ENCODE measurements at places on chromosomes 12 and 14.
A peak's percentile ranks its signal among the peaks of the same experiment; 100 is the strongest.

DNA sequence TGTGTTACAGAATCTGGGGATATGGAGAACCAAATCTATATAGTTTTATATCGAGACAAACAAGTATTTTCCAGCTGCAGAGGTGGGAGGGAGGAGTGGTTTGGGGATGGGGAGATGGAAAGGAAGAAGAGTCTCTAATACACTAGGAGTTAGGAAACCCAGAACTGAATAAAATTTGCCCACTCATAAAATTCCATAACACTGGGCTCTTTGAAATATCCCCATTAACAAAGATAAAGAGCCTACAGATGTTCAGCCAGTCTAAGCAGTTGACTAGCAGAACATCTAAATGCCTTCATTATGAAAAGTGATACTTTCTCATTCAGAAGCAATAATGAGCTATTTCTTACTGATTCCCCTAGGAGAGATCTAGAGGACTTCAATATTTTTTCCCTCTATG lies 151.7 kb upstream of the GZMB start:
- no peak for DNase-seq

DNA sequence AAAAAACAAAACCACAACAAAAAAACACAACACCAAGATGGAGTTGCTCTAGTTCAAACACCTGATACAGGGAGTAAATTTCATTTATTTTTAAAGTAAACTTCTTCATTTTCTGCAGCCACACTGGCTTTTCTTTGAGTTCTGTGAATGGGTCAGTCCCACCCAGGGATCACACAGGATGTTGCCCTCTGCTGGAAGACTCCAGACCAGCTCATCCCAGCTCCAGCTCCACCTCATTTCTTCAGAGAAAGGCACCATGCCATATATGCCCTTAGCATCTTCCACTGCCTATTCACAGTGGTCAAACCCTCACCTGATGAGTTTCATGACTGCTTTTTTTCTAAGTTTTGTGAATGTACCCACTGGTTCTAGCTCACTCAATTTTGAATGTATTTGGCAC lies 8.0 kb downstream of the GLIPR1 start:
- DNase-seq: peak; percentile 75

DNA sequence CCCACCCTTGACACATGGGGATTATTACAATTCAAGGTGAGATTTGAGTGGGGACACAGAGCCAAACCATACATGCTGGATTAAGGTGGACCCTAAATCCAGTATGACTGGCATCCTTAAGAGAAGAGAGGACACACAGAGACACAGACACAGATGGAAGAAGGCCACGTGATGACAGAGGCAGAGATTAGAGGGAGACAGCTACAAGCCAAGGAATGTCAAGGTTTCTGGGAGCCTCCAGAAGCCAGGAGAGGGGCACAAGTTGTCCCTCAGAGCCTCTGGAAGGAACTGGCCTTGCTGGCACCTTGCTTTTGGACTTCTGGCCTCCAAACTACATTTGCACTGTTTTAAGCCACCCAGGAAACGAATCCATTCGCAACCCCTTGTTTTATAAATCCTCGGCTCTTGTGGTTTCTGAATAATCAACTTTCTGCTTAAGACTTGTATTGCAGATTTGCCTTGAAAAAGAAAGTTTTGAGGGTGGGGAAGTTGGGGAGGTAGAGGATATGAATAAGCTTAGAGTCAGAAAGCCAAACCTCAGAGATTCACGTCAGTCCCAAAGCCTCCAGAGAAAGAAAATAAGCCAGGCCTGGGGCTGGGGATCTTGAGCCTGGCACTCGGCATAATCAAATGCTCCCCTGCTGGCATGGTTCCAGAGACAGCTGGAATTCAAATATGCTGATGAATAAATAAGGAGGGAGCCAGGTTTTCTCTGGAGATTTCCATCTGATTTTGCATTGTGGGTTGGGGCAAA lies 224.2 kb upstream of the PWP1 start:
- DNase-seq: peak; percentile 65

GRCh38 chr14:30925254-30925653 lies 50.9 kb downstream of the COCH start:
- no peak for DNase-seq

DNA sequence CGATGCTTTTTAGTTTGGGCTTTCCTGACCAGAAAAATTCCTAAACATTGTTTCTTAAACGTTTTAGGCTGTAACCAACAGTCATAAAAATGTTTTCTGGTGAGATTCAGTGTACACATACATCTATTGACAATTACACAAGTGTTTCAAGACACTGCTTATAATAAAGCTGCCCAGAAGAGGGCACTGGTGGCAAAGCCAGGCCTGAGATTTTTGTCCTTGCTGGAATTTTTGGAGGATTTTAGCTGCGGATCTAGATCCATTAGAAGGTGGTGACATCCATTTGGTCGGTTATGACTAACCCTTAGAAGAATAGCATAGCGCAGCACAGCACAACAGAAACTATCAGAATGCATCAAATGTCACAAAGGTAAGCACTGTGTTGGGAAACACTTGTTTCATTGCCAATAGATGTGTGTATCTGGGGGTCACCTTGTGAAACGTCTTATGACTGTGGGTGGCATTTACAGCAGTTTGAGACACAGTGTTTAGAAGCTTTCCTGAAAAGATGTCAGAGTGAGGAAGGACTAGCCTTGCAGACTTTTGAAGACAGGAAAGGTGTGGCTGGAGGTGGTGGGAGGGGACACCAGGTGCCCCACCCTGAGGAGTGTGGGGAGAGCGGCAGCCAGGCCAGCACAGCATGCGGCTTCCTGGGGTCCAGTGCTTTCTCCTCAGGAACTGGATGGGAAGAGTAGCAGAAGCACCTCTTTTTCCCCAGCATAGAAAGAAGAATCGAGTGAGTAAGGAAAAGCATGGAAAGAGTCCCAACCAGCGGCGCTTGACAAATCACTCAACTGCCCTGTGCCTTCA lies 54.7 kb upstream of the FKBP4 start:
- DNase-seq: peak; percentile 25

DNA sequence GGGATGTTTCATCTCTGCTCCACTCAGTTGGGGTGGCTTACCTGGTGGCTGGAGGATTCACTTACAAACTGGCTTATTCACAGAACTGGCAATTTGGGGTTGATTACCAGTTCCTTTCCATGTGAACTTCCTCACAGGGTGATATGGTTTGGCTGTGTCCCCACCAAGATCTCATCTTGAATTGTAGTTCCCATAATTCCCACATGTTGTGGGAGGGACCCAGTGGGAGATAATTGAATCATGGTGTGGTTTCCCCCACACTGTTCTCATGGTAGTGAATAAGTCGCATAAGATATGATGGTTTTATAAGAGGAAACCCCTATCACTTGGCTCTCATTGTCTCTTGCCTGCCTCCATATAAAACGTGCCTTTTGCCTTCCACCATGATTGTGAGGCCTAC lies 26.9 kb upstream of the IGF1 start:
- peak; percentile 55 for DNase-seq

GRCh38 chr12:89632778-89633177 lies 75.9 kb downstream of the ATP2B1 start:
- DNase-seq: no peak

- DNase-seq: no peak
Measured at GRCh38 chr14:91078095-91078737, 17.8 kb upstream of the RPS6KA5 start.

- peak; percentile 48 for DNase-seq
Measured at GRCh38 chr12:20369305-20370013, 1.1 kb downstream of the PDE3A start.

DNA sequence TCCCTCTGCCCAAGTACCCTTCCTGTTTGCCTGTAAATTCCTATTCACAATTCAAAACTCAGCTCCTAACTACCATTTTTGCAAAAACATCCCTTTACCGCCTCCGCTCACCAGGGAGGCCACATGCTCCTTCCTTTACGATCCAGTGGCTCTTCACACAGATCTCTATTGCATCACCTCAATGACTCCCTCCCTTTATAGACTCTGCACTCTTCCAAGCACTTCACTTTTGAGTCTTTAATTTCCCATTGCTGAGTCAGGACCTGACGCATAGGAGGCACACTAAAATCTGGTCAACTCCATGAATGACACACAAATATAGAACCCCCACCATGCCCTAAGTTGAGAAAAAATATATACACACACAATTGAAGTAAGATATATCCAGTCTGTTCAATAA lies 45.9 kb downstream of the PPP1R13B start:
- peak; percentile 79 for DNase-seq

DNA sequence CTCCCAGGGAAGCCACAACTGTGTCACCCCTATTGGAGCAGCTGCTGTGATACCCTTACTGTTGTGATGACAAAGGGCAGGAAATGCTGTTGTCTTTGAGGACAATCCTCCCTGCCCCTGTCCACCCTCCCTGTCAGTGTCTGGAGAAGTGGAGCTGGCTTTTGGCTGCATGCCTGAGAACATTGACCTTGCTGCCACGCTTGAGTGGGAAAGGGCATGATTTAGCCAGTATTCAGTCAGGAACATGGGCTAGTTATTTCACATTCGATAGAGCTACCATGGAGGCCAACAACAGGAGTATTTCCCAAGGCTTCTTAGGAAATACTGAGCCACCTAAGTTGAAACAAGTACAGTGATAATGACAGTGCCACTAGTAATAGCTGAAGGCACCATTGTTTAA lies 59.4 kb downstream of the MYRFL start:
- DNase-seq: no peak

DNA sequence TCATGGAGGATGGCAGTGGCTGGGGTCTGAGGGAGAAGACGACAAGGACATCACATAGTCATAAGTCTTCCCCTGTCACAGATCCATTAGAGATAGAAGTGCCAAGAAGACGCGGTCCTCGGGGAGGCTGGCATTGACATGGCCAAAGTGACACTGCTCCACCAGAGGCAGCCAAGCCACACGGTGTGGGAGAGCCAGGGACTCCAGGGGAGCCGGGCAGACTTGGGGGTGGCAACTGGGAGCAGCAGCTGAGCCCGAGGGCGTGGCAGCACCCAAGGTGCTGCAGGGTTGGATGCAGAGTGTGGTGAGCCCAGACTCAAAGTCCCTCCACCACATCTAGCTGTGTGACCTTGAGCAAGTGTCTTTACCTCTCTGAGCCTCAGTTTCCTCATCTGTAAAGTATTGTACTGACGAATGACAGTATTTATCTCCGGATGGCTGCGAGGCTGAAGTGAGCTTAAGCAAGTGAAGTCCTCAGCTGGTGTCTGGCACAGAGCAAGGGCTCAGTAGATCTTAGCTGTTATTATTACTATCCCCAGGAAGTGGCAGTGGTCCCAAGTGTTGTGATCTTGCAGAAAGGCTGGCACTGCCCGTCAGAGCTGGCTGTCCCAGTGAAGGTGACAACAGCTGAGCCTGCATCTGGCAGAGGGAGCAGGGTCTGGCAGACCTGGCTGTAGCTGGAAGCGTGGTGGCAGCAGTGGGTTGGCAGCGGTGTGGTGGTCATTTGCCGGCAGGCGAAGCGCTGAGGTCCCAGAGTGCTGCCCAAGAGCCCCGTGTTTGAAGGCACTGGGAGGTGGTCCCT lies 54.9 kb downstream of the ZNF664 start:
- no peak for DNase-seq

GRCh38 chr12:111178181-111179081 lies 190.5 kb downstream of the PHETA1 start:
- DNase-seq: no peak

GRCh38 chr12:661720-662486 lies 1.3 kb downstream of the NINJ2 start:
- no peak for DNase-seq

DNA sequence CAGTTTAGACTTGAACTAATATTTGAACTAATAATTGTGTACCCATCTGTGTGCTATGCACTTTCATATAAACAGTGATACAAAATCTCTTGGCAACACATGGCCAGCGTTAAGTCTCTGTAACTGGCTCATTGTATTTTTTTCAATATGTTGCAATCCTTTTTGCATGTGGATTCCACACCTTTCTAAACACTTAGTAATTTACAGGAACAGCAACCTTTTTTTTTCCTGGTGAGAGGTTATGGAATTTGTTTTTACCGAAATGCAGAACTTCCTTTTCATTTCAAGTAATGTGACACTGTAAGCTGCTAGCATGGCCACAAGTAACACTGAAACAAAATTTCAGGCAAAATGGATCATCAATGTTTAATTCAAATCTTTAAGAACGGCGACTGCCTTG lies 45.4 kb upstream of the EPS8 start:
- DNase-seq: no peak

- DNase-seq: no peak
Measured at GRCh38 chr14:100896369-100897060, 7.0 kb downstream of the RTL1 start.

- no peak for DNase-seq
Measured at GRCh38 chr12:79046021-79046420, 181.4 kb downstream of the SYT1 start.

GRCh38 chr14:59254911-59255545 lies 66.6 kb downstream of the DAAM1 start:
- no peak for DNase-seq

- peak; percentile 93 for DNase-seq
Measured at GRCh38 chr12:124512667-124513296, 54.6 kb downstream of the NCOR2 start.

- DNase-seq: no peak
Measured at GRCh38 chr14:48614003-48614402, 938.6 kb upstream of the MDGA2 start.
